ENCODE measurements at places on chromosomes 2 and 18.
A peak's percentile ranks its signal among the peaks of the same experiment; 100 is the strongest.

- no peak for DNase-seq
Observed at GRCh38 chr2:117308861-117309770, 505.4 kb upstream of the DDX18 start.

DNA sequence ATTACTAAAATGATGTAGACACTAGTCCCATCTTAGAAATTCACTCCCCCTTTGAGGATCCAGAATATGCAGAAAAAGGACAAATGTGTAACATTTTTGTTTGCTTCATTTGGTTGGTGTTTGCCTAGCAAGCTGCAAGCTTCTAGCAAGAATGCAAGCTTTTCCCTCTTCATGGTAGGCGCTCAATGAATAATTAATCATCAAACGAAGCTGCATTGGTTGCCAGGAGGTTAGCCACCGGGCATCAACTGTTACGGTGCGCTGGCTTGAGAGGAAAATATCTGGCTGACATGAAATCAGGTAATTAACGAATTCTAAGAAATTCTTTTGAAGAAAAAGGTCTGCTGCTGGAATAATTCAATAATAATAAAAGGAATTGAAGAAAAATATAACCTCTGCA lies 341.0 kb upstream of the KYNU start:
- no peak for DNase-seq

DNA sequence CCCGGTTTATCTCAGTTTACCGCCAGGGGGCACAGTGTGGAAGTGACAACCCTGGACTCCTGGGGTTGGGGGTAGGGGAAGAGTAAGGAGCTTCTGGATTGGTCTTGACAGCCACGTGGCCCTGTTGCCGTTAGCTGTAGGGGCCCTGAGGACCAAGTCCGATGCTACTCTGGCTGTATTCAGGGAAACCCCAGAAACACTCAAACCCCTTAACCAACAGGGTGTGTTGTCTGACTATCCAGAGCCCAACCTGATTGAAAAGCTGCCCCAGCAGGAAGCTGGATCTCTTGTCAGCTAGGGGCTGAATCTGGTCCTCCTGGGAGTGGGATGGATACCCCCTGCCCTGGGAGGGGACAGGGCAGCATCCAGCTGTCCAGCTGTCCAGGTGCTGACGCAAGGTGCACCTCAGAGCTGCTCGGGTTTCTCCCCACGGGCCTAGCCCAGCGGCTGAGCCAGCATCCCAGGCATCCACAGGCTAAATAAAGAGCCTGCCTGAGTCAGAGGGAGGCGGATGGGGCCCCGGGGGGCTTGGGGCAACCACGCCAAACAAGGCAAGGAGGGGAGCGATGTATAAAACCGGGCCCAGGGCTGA lies 3.1 kb upstream of the GMPPA start:
- DNase-seq = peak; percentile 75

GRCh38 chr2:171813729-171814128 lies 80.3 kb downstream of the SLC25A12 start:
- DNase-seq = no peak

GRCh38 chr2:74764429-74765272 lies 69.3 kb upstream of the HK2 start:
- peak; percentile 33 for DNase-seq

DNA sequence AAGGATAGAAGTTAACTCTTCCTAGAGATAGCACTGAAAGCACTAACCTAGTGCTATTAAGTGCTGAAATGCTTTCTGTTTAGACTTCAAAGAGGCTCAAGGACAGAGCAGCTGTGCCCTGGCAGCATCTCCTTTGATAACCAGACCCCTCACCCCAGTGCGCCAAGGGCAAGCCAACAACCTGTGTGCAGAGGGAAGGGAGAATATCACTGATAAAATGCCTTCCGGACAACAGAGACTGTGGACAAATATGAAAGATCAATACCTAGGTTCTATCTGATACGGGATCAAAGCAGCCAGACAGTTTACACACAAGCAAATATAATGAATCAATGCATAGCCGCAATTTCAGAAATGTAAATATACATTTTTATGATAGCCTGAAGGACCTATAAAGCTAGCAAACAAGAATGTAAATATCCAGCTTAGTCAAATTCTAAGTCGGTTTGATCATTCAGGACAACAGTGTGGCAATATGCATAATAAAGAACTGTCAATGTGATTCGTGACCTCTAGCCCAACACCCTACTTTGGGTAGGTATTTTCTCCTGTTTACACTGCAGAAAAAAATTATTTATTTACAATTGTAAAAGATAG lies 91.8 kb upstream of the RFX8 start:
- DNase-seq = no peak

GRCh38 chr2:121501031-121501430 lies 29.6 kb upstream of the RNU4ATAC start:
- no peak for DNase-seq

GRCh38 chr2:235419996-235420395 lies 73.8 kb upstream of the AGAP1 start:
- no peak for DNase-seq

DNA sequence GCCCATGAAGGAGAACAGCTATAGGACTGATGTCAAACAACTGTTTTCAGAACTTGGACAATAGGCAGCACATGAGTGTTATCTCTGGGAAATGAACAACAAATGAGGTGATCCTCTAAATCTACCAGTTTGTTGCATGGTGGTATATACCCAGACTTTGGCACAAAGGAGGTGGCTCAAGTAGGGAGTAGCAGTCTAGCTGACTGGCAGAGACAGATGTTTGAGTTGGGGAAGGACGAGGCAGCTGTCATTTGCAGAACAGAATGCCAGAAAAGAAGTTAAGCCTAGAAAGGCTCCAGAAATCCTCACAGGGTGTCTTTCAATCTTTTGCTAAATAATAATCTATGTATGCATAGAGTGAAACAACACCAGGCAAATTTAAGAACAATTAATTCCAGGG lies 47.4 kb downstream of the RPE start:
- DNase-seq = no peak

DNA sequence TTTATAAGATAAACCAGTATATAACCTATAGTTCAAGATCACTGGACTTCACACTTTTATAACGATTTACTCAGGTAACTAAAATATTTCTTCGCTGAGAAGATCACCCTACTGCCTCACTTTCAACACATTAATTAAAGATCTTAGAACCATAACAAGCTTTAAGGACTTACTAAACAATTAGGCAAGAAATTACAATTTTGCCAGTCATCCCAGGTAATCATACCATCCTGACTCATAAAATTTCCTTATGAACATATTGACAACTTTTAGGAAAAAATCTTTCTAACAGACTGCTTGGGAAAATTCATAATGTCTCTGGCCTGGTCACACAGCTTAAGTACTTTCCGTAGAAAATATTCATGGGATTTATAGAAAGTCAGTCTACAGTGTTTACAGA lies 223.2 kb downstream of the NRXN1 start:
- DNase-seq = no peak

DNA sequence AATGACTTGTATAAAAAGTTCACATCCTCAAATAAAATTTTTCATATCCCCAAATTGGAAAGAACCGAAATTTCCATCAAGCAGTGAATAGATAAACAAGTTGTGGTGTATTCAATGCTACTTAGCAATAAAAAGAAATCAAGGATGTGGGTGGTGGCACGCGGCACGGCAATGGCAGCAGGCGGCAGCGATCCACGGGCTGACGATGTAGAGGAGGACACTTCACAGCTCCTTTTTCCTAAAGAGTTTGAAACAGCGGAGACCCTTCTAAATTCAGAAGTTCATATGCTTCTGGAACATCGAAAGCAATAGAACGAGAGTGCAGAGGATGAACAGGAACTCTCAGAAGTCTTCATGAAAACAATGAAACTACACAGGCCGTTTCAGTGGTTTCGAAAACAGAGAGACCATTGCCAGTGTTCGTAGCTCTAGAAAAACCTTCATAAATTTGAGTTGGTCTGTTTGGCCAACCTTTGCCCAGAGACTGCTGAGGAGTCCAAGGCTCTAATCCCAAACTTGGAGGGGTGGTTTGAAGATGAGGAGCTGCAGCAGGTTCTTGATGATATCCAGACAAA lies 9.8 kb upstream of the IL36A start:
- DNase-seq = no peak

DNA sequence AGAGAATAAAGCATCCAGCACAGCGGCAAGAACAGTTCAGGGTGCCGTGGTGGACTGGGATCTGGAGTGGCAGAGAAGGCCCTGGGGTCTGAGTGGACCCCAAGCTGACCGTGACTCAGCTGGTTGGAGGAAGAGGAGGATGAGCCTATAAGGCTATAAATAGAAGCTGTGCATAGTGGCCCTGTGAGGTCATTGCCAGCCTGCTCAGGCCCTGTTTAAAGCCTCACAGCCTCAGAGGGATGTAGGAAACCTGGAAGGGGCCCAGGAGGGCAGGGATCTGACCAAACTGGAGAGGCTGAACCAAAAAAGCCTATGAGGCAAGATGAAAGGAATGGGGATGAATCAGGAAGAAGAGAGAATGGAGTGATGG lies 11.3 kb upstream of the DES start:
- DNase-seq = no peak

GRCh38 chr2:78263571-78263970 lies 741.4 kb upstream of the LRRTM4 start:
- no peak for DNase-seq

GRCh38 chr2:235024191-235024860 lies 72.5 kb downstream of the SH3BP4 start:
- no peak for DNase-seq

DNA sequence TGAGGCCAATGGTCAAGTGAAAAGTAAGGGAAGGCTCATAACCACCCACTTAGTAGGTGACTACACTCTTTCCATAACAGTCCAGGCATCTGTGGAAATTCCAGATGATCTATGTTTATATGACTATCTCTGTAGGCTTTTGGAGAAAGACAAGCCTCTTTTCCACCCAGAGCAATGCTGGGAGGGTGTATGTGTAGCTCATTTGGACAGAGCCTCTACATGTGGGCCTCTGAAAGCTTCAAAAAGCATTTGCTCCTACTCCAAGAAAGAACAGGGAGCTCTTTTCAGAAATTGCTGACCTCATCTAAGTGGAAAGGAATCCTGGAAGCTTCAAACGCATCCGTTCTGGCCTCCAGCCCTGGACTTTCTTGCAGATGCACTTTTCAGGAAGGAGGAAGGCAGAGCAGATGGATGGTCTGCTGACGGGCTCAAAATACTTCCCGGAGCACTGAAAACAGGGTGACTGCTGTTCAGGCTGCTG lies 308.7 kb downstream of the LRATD1 start:
- no peak for DNase-seq

GRCh38 chr2:219851801-219852481 lies 224.5 kb downstream of the SLC4A3 start:
- DNase-seq = no peak

DNA sequence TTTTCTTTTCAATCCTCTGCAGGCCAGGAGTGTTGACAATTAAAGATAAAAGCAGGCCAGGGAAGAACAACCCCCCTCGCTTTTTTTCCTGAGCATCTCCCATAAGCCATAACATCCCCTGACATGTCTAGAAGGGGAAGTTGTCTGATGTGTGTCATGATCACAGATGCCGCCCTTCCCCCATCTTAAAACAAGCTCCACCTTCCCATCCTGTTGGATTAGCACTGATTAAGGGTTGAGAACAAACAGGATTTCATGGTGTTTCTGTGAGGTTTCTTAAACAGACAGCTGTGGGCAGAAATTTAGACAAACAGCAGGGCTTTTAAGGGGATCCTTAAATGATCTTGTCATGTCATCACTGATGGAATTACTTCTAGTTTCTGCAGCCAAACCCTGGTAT lies 59.4 kb upstream of the UPP2 start:
- DNase-seq = peak; percentile 83

- DNase-seq = no peak
Observed at GRCh38 chr2:101843048-101843447, 145.5 kb downstream of the MAP4K4 start.

DNA sequence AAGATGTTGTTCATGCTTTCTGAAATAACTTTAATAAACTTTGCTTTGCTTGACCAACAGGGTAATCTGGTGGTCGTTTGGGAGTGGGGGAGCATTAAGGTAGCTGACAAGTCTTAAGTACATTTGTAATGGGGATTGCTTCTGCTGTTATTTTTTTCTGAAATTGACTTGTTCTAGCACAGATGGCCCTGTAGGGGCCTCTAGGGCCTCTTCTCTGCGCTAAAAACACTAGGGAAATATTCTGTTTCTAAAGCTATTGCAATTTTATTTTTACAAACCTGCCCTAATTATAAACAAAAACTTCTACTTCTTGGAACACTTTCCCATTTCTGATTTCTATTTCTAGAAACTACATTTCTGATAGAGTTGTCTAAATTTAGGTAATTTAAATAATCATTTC lies 191.3 kb upstream of the KCNJ3 start:
- DNase-seq = no peak

DNA sequence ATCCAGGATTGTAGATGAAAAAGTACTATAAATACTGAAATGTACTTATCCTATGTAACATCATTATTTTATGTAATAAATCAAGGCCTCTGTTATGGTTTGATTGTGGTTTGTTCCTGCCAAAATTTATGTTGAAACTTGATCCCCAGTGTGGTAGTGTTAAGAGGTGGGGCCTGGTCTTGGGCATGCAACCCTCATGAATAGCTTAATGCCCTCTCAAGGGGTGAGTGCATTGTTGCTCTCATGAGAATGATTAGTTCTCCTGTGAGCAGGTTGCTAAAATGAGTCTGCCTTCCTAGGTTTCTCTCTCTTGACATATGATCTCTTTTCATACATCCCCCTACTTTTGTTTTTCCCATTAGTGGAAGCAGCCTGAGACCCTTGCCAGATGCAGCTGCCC lies 915.4 kb downstream of the TSN start:
- no peak for DNase-seq

GRCh38 chr18:61749031-61749430 lies 143.8 kb downstream of the RNF152 start:
- no peak for DNase-seq

DNA sequence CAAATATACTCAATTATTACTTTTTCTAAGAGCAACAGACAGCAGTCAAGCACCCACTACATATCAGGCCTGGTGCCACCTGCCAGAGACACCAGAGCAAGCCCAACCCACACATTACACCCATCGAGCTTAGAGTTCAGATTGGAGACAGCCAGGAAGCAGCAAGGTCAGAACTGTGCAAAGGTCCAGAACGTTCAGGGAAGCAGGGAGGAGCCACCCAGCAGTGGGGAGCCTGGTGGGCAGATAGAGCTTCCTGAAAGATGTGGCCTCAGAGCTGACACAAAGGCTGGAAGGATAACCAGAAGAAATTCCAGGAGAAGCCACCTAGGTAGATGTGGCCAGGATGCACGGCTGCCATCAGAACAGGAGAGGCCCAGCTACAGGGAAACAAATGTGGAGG lies 440.5 kb upstream of the ID2 start:
- no peak for DNase-seq

DNA sequence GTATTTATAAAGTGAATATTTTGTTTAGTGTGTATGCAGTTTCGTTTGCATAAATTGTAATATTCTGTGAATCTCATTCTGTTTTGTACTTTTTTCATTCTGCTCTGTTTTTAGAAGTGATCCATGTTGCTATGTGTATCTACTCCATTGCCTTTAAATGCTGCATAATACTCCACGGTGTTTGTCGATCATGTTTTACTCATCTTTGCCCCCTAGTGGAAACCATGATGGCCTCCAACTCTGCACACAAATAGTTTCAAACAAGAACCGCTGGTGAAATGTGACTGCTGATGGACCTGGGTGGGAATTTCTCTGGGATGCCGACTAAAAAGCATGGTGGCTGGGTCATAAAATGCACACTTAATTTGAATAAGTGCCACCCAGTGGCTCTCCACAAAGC lies 32.0 kb upstream of the SKOR2 start:
- DNase-seq = peak; percentile 47

GRCh38 chr18:77161961-77162360 lies 29.4 kb upstream of the MBP start:
- no peak for DNase-seq

- peak; percentile 67 for DNase-seq
Observed at GRCh38 chr2:44184106-44184505, 15.4 kb downstream of the PPM1B start.

Data from KBM-7 (cell line).